ENCODE measurements at places on chromosomes 6 and 20.

DNA sequence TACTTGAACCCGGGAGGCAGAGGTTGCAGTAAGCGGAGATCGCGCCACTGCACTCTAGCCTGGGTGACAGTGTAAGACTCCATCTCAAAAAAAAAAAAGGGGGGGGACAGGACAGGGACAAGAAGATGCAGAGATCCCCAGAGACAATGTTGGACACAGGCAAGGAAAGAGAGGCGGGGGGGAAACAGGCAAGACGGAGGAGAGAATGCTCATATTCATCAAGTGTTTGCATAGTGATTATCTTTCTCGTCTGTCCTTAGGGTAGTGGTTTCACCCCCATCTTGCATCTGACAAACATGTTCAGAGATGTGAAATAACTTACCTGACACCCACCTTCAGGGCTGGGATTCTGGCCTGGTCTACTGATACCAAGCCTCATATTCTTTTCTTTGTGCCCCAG lies 29.0 kb downstream of the CHMP4B start:
- no peak for DNase-seq

GRCh38 chr6:147141711-147142308 lies 62.4 kb upstream of the STXBP5 start:
- DNase-seq = no peak

- no peak for DNase-seq
These were observed 17.5 kb upstream of the SIRPA start for GRCh38 chr20:1877609-1878200.

DNA sequence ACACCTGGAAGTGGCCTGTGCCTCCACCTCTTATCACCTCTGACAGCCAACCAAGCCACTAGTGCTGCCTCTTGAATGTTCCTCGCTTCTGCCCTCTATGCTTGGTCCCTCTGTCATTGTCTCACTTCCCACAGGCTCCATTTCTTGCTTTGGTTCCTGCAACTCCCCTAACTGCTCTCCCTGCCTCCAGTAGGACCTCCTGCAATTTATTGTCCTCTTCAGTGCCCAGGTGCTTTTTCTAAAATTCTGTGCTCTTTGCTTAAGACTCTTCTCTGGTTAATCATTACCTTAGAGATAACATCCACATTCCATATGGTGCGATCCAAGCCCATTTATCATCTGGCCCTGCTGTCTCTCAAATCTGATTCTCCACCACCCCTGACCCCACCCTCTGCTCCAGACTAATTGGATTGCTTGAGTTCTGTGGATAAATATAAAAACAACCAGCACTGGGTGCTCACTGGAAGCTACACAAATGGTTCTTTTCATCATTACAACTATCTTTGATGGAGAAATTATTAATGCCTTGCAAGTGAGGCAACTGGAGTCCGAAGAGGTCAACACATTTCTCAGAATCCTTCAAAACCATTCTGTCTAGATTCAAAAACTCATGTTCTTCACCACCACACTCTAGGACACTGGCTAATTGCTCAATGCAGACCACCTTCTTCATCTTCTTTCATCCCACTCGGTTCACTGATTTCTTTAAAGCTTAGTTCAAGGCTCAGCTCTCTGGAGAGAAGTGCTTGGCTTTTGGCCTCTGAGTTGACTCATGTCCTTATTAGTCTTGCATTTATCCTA lies 47.2 kb downstream of the FOXA2 start:
- no peak for DNase-seq

DNA sequence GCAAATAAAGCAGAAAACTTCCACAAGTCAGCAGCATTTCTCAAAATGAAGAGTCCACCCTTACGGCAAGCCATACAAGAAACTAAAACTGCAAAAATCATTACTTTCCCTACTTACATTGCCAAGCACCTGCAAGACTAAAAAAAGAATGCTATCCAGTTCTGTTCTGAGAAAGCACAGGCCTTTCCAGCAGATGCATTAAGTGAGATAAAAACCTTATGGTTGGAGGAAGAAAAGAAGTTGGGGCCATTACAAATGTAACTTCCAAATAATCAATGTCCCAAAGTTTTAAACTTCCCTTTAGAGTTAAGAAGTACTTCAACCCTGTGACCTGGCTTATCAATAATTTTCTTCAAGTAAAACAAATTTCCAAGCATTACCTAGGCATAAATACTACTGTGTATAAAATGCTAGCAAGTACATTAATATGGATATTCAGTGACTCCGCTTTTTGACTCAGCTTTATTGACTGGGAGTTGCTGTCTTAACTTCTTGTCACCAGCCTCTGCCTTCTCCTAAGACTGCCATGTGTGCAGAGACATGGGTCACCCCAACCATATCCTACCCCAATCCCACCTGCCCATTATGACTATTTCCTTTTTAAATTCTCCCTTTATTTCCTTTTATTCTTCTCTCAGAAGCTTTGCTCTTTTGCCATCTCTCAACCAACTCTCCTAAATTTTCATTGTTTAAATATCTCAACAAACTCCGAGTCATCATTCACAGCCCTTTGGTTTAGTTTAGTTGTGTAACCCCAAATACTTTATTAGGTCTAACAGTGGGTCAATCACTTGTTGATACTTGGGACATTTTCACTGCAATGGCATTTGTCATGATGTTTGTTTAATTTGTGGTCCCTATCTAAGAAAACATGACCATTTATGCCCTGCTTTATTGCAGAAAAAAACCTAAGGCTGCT lies 49.7 kb downstream of the SLC22A23 start:
- no peak for DNase-seq

- no peak for DNase-seq
These were observed 114.2 kb downstream of the UNC5CL start for GRCh38 chr6:40924839-40925238.

GRCh38 chr20:61422636-61423425 lies 170.8 kb downstream of the CDH4 start:
- no peak for DNase-seq

GRCh38 chr6:122772724-122773415 lies 6.6 kb upstream of the FABP7 start:
- no peak for DNase-seq

DNA sequence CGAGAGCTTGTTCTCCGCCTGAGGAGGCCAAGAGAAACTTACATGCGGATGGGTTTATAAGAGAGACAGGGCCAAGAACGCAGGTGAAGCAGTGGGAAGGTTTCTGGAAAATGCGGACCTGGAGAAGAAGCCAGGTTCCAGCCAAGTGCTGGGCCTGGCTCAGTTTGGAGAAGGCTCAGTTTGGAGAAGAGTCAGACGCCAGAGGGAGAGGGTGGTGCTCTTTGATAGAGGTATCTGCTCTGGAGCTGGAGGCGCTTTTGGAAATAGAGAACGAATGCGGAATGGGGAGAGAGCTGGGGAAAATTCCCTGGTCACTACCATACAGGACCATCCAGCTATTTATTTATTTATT lies 753 bp downstream of the RSPH9 start:
- no peak for DNase-seq

DNA sequence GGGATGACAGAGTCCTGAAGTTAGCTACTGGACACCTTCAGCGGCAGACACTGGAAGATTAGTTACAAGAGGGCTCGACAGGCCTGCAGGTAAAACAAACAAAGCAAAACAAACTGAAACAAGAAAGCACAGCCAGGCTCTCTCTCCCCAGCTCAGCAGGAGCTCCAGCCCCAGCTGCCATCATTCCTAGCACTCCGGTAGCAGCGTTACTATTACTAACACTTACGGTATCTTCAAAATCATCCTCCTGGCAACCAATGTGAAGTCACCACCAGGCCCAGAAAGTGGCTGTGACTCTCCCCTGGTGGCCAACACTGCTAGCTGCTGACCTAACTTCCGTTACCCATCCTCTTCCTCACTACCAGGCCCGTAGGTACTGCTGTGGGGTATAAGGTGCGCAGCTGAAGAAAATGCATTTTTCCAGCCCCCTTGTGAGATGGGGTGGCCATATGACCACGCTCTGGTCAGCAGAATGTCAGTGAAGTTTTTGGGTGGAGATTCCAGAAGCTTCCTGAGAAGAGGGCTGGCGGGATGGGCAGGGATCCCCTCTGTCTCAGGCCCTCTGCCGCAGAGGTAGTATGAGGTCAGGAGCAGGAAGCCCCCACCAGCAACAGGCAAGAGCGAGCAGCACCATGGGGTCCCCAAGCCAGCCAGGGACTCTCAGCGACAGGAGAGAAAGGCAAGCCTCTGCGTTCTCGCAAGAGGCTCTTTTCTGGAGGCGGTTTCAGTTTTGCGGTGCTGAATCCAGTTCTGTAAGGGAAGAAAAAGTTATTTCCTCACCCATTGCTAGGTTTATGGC lies 37.4 kb upstream of the TBXT start:
- DNase-seq = no peak

DNA sequence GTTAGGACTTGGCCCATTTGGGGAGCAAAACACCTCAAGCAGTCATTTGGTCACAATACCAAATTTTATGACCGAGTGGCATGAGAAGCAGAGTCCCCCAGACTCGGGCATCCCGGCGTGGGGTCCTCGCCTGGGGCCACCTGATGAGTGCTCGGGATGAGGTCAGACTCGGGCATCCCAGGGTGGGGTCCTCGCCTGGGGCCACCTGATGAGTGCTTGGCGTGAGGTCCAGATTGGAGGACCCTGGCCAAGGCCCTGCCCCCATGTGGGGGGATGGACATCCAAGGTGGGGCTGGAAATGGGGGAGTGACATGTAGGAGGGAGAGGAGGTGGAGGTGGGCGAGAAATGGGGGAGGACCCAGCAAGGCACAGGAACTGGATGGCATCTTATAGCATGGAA lies 56.1 kb upstream of the CST7 start:
- DNase-seq = no peak
